T-cell (primary cell): ENCODE measurements at places on chromosomes 3 and 15.

- DNase-seq, result no peak
Observed at GRCh38 chr3:127455541-127456450, 134.7 kb downstream of the TPRA1 start.

DNA sequence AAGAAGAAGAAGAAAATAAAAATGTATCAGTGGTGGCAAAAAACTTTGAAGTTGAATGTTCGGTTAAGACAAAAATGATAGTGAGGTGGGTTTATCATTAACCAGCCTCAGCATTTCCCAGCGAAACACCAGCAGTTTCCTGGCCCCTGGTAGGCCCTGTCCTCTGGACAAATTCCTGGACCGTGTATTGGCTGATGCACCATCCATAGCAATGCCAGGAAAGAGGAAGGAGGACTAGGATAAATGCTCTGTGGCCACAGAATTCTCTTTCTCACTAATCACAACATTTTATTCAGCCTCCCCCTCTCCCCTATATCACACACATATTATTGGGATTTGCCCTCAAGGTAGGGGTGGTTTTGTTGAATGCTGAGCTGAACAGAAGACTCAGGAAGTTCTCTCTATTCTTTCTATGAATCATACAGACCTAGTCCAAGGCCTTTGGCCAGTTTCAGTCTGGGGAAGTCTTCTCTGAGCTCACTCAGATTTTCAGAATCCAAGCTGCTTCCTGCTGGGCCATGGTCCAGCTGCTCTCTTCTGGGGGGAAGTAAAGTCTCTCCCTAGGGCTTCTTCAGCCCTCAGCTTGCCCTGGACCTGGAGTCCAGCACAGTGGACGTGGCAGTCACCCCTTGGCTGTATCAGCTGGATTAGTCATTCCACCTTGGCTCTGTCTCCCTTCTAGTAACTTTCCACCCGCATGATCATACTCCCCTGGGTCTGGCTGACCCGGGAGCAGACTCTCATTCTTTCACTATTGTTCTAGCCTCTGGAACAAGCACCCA, 27.6 kb downstream of the SLC28A1 start:
- DNase-seq, result no peak

DNA sequence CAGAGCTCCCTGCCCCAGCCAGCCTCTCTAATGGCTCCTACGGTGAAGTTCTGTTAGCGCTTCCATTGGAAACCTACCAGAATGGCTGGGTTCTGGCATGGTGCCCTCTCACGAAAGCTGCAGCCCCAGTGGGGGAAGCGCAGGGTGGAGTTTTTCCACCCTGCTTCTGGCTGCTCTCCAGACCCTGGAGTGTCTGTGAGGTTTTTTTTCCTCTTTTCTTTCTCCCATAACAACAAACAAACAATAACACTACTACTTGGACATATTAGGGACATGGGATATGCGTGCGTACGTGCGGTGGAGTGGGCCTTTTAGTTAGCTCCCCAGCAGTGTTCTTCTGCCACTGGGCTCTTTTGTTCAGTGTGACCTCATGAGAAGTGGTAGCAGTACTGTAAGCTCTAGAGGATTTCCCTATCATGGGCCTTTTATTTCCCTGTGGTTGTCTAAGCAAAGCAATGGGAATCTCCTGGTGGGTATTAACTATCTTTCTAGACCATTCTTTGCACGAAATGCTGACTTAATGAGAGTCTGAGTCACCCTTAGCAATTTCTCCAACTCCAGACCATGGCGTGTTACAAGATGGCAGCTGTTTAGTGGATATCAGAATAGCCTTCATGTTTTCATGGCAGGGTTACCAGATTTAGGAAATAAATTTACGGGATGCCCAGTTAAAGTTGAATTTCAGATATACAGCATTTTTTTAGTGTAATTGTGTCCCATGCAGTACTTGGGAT, 161.9 kb downstream of the FNDC3B start:
- no peak for DNase-seq

DNA sequence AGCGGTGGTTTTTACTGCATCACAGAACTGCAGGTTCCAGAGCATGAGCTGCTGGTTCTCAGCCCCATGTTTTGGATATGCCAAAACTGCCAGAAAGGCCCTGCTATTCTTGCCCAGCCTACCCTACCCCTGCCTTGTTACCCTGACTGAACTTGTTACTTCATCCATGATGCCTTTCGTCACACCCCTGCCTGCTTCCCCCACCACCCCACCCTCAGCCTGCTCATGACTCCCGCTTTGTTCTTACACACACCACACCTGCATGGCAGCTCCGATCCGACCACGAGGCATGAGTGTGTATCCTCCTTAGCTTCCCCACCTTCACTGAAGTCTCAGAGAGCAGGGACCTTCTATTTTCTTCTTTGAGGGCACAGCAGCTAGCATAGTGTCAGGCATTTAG, 5.1 kb upstream of the TM4SF1 start:
- no peak for DNase-seq

DNA sequence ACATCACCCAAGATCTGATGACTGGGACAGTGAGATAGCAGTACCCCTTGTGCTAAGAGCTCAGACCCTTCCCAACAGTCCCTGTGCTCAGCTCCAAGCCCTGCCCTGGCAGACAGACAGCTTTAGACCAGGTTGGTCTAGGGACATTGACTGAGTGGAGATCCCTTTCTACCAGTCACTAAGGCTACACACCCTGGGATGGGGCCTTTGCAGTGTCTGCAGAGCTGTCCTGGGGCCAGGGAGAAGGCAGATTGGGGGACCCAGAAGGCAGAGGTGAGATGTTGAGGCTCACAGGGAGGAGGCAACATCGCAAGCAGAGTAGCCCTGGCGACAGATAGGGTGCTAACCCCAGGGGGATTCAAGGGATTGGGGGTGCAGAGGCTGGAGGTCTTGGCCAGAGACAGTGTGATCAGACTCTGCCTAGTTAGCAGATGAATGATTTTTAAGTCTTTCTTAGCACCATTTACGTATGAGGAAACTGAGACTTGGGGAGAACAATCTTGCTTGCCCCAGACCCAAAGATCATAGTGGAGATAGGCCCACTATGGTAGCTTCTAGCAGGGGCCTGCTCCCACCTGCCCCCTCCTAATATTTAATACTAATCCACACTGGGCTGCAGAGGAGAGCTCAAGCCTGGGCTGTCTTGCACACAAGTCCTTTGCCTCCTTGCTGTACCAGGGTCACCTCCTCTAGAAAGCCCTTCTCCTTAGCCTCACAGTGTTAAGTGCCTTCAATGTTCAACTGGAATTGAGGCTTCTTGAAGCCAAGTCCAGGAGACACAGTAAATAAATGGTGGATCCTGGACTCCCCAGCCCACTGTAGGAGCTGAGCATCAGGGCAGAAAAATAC, 32.6 kb downstream of the HMCES start:
- DNase-seq, result no peak

DNA sequence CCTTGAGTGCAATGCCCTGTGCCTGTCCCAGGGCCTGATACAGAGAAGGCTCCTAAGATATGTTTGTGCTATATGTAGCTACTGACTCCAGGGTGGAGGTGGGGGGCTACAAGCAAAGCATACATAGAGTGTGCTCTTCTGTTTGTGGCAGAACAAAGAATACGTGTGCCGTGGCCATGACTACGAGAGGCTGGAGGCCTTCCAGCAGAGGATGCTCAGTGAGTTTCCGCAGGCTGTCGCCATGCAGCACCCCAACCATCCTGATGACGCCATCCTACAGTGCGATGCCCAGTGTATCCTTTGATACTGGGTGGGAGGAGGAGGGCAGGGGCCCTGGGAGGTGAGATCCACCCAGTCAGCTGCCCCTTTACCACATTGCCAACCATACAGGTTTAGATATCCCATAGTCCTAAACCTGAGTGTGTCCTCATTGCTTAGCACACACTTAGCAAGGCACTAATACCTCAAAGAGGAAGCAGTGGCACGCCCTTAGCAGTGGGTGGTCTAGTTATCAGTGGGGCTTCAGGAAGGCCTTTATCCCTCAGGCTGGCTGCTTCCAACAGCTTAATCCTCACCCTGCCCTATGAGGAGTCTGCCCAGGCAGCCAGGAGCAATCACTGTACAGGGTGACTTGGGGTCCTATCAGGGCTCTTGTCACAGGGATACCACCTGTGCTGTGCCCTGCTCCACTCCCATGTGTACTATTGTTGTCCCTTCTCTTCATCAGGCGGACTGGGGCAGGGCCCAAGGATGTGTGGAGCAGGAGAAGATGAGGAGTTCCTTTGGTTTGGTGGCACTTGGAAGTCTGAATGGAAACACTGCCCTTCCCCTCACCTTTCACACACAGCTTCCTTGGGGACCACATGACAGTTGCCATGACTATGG, 30.1 kb upstream of the MANF start:
- DNase-seq, result no peak

DNA sequence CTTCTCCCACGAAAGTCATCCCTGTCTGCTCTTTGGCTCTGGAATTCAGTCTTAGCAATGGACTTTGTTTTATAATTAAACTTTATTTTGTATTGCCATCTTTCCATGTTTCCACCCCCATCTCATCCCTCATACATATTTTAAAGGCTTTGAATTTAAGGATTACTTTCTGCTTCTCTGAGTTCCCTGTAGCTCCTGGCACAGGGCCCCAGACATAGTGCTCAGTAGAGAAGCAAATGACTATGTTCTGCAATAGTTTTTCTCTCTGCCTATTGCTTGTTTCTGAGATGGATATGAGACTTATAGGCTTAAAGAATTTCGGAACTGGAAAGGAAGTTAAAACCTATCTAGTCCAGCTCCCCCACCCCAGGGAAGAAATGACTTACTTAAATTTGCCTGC, 197.0 kb downstream of the LPP start:
- DNase-seq, result no peak

DNA sequence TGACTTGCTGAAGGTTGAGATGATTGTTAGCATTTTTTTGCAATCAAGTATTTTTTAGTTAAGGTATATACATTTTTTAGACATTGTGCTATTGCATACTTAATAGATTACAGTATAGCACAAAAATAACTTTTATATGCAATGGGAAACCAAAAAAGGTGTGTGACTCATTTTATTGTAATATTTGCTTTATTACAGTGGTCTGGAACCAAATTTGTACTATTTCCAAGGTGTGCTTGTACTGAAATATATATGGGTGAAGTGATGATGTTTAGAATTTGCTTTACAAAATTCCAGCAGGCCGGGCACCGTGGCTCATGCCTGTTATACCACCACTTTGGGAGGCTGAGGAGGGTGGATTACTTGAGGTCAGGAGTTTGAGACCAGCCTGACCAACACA, 29.1 kb upstream of the TBC1D23 start:
- no peak for DNase-seq

DNA sequence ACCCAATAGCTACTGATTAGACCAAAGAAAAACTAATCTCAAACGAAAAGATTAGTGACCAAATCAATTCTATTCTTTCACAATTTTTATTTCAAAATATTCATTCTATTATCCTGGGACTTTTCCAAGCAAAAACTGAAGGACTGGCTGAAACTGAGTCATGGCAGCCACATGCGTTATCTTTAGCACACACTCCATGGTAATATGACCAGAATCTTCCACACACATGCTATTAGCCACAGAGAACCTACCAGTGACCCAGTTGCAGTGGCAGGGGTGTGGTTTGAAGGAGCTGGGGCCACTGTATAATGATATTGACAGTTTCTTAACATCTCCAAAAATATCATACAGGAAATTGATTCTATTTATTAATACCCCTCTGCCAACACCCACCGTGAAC, 154.8 kb upstream of the ABI3BP start:
- no peak for DNase-seq

- no peak for DNase-seq
Observed at GRCh38 chr15:98728082-98728810, 79.9 kb downstream of the IGF1R start.

- DNase-seq, result no peak
Observed at GRCh38 chr15:29821416-29822099, 710 bp downstream of the TJP1 start.

DNA sequence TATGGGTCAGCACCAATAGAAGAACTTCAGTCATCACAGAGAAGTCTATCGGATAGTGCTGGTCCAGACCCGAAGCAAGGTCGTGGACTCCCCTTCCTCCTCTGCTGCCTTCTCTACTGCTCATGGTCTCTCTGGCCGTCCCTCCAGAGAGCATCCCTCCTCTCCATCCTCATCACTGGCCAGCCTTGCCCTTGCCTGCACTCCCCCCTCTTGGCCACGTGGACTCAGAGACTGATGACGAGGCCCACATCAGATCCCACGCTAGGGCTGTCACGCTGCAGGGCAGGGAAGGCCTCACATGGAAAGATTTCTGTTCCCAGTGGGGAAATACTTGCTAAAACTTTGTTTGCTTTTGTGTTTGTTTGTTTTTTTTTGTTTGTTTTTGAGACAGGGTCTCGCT, 35.3 kb downstream of the IGDCC3 start:
- DNase-seq, result no peak

- DNase-seq, result no peak
Observed at GRCh38 chr3:38088126-38089078, 48.5 kb downstream of the ACAA1 start.

DNA sequence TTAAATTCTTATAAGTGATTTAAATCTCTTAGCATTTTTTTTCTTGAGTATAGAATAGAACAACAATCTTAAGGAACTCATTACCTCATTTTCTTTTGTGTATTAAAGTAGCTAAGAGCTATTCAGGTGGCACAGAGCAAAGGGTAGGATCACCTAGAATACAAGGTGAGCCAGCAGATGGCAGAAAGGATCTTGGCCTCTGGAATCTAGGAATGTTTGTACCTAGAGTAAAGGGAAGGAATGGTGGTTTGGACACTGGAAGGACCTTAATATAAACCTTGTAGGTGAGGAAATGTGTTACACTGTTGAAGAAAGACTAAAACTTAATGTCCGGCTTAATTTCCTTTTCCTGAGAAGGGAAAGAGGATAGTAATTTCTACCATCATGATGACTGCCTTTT, 89.0 kb downstream of the GHSR start:
- DNase-seq, result no peak
